ENCODE measurements at places on chromosomes 12 and 14.

DNA sequence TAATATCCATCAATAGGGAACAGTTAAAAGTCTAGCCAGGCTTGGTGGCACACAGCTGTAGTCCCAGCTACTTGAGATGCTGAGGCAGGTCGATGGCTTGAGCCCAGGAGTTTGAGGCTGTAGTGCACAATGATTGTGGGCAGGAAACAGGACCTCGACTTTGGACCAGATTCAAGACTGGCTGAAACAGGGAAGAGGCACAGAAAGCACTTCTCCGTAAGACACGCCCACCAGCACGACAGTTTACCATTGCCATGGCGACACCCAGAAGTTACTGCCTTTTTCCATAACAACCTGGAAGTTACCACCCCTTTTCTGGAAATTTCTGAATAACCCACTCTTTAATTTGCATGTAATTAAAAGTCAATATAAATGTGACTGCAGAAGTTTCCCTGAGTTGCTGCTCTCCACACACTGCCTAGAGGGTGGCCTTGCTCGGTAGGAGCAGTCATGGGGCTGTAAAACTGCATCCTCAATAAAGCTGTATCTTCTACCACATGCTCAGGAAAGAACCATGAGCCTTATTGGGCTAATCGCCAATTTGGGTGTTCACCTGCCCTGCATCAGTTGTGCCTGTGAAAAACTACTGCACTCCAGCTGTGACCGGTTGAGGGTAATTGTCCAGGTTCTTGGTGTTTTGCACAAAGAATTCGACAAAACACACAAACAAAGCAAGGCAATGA is 4.6 kb upstream of the LRRC23 start:
- no peak for DNase-seq

GRCh38 chr14:43165651-43166050 is 1341.4 kb downstream of the FSCB start:
- DNase-seq, result no peak

DNA sequence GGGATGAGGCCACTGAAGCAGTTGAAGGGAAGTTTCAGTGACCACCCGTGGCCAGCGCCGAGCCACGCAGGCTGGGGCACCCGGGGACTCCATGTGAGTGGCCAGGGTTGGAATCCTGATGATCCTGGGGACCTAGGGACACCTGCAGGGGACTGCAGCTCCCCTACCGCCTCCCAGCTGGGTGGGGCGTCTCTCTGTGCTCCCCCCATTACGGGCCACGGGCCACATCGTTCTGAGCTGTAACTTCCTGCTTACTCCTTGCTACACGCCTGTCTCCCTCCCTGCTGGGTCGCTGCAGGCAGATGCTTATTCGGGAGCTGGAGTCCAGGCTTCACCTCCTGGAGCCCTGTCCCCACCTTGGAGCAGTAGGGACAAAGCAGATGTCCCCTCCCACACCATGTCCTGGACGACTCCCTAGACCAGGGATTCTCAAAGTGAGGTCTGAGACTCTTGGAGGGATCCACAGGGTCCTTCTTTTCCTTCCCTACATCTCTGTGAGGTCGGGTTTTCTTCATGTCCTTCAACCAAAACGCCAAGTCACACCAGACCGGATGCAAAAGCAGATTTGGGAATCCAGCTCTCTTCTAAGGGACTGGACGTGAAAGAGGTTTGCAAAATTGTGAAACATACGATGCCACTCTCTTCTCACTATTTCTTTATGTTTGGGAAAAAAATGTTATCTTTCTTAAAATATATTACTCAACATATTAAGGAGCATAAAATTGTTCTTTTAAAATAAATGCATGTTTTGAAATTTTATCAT is 85.9 kb upstream of the NCOR2 start:
- no peak for DNase-seq

- no peak for DNase-seq
These were observed 263.4 kb downstream of the SOX5 start for GRCh38 chr12:23686095-23686494.

DNA sequence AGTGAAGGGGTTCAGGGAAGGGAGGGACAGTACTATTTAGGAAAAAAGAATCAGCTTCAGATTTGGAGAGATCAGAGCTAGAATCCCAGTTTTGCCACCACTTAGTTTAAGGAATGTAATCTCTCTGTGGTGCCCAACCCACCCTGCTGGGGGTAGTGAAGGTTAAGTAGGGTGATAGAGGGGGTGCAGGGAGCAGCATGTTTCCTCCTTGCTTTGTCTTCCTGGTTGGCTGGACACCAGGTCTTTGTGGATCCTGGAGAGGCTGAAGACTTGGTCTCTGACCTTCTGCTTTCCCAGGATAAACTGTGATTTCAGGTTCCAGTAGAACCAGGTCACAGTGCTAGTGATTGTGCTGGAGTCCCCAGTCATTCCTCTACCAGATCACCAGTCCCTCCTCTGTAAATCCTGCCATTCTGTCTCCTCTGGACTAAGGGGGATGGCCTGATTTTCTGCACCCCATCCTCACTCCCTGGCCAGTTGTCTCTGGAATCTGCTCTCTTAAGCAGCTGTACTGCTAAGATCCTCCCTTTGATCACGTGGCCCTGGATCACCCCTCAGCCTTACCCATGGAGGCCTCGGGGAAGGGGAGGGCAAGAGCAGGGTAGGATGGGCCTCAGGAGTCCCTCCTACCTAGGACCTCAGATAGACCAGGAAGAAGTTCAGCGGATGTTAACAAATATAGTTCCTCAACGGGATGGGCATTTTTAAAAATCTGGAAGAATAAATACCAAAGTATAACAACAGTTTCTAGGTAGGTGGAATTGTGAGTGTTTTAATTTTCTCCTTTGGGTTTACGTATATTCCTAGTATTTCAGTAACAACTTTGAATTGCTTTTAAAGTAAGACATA is 3.1 kb downstream of the MAP3K12 start:
- no peak for DNase-seq

DNA sequence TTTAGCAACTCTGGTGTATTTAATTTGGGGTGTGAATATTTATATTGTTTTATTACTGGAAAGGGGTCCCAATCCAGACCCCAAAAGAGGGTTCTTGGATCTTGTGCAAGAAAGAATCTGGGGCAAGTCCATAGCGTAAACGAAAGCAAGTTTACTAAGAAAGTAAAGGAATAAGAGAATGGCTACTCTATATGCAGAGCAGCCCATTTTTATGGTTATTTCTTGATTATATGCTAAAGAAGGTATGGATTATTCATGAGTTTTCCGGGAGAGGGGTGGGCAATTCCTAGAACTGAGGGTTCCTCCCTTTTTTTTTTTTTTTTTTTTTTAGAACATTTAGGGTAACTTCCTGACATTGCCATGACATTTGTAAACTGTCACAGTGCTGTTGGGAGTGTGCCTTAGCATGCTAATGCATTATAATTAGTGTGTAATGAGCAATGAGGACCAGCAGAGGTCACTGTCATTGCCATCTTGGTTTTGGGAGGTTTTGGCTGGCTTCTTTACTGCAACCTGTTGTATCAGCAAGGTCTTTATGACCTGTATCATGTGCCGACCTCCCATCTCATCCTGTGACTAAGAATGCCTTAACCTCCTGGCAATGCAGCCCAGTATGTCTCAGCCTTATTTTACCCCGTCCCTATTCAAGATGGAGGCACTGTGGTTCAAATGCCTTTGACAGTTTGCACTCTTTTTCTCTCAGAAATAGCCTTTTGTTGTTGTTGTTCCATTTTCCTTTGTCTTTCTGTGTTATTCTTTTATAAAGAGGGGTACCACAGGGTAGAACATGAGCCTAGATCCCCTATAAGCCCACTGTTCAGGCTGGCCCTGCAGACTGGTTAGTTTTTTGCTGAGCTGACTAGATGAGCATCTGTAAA is 75.5 kb upstream of the DCD start:
- peak; percentile 38 for DNase-seq

- DNase-seq, result no peak
These were observed 281.1 kb downstream of the NRXN3 start for GRCh38 chr14:78451319-78451695.

GRCh38 chr12:25755971-25756260 is 202.6 kb upstream of the RASSF8 start:
- DNase-seq, result no peak

DNA sequence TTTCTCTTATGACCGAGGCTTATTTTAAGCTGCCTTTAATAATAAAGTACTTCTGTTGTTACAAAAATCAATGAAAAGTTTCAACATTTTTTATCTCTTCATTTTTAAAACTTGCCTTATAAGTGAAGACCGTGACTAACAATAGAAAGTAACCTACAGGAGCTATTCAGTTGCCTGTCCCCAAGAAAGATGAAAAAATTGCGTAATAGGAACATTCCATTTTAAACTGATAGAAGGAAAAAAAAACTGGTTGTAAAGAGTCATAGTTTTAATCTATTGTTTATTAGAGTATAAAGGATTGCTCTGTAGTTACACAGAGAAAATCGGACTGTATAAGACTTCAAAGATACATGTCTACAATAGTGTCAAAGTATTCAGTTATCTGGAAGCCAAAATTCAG is 83.3 kb downstream of the DAAM1 start:
- no peak for DNase-seq

DNA sequence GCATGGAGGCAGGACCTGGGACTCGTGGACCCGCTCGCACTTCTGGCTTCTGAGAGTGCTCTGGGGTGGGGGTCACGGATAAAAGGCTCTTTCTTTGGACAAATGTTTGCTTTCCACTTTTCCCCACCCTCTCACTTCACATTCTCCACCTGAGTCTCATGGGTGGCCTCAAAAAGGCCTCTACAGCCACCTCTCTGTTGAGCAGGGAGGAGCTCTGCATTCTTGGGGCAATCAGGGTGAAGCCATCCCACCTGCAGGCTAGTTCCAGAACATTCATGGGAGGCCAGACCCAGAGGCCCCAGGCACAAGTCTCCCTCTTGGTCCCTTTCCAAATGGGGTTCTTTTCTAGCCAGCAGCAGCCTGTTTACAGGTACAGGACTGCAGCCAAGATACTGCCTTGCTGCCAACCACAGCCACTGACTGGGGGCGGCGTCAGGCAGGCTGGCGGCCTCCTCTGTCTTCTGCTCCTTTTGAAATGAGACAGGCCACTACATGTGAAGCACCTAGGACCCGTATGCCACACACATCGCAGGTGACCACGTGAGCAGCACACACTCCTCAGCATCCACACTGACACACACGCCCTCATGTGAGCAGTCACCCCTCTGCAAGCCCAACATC is 18.2 kb upstream of the CEBPE start:
- DNase-seq, result no peak

DNA sequence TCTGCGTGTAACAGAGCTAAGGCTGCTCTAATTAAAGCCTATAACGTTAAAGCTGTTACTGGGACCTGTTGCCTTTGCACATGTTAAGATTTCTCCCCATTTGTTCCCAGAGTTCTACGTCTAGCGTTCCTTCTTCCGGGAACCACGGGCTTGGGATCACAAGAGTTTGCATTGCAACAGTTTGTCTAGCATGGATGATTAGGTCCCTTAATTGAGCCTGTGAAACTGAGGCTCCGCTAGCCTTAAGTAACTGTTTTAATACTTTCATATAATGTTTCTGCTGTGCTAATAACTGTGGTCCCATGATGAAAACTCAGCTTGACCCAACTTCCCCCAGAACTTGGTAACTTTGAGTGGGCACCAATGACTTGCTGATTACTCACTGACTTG is 16.7 kb upstream of the LYZ start:
- DNase-seq, result no peak

DNA sequence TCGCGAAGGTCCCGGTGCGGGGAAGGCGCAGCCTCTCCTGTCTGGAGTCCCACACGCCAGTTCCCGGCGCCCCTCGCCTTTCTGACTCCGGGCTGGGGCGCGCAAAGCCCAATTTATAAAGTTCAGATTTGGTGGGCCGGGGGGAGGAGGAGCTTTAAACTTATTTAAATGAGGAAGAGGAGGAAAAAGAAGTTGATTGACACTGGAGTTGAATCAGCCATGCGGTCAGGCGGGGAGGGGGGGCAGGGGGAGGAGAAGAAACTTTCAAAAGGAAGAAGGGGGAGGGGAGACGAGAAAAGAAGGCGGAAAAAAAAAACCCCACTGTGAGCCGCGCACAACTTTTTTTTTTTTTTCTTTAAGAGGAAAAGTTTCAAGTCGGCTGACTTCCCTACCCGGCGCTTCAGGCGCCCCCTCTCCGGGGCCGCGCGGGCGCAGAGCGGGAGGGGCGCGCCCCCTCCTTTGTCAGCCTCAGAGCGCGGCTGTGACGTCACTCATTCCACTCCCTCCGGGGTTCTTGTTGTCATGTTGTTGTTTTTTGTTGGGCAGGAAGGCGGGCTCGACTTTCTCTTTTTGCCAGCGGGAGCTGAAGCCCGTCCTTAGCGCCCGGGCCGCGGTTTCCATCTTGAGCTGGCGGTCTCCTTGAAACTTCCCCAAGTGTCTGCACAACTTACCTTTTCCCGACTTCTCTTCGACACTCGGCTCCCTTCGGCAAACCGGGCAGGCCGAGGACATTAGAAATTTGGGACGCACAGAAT is at the start of gene ZFP36L1:
Gene ZFP36L1, minus strand, starts transcription at position 89 of the 755 bp plus-strand sequence. CDS start 129 bp downstream, outside the sequence.
- peak; percentile 85 for DNase-seq

DNA sequence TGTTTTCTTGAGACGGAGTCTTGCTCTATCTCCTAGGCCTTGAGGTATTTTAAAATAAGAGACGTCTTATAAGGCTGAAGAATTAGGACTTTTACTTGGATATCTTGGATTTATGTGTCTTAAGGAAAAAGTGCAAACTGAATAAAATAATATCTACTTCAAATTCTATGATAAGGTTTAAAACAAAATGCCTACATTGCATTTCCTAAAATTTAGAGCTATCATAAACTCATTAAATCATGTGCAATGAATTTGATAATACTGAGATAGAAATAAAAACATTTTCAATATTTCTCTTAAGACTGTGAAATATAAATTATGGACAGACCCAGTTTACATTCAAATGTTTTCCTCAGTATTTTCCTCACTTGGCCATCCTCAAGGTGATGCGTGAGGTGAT is 729.5 kb upstream of the LMO3 start:
- no peak for DNase-seq

DNA sequence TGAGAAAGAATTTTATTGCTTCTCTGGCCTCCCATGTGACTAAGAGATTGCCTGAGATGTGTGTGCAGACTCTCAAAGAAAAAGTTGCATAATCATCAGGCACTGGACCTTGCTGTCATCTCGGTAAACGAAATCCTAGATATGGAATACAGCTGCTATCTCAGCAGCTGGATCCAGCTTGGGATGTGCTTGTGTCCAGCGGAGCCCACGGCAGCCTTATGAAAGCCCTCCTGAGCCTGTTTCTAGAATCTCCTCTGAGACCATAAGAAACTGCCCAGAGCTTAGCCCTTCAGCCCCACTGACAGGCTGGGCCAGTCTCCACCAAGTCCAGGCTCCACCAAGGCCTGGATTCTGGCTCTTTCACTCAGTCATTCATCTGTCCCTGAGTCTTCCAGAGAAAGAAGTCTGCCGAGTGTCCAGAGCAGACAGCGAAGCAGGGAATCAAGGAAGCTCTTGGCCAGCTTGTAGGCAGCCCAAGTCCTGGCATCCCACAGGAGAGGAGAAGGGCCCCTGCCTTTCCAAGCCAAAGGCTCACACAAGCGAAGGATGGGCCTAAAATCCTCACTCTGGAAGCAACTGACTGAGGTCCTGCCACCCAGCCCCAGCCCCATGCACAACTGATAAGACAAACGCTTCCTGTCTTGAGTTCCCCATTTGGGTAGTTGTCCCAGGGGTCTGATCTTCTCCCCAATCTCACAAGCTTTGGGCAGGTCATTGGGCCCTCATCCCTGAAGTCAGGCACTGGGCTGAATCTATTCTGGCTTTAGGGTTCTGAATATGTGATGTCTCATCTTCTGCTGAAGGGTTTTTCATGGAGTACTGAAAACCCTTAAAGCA is 97.8 kb downstream of the SEC23A start:
- no peak for DNase-seq
